Left colon (tissue), 2 donors: ENCODE measurements at places on chromosomes 7 and 10.

- DNase-seq = no peak
Observed at GRCh38 chr7:51006483-51007235, 224.0 kb upstream of the GRB10 start.

DNA sequence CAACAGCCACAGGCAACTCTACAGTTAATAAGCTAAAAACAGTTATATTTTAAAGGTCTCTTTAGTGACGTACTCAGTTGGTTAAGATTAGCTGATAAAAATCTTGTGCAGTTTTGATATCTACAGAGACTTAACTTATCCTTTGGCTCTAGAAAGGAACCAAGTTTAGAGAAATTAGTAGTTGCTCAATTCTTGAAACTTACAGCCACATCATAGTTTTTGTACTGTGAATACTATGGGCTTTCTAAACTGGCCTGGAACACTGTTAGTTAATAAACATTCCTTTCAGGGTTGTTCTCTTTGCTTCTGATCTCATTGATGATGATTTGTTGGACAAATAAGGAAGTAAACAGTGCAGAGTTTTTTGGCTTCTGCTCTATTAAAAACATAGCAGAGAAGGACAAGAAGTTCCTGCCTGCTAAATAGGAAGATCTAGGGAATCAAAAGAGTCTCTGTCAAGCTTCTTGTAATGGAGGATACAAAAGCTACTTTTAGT, 73.1 kb downstream of the MKLN1 start:
- no peak for DNase-seq

- DNase-seq = no peak
Observed at GRCh38 chr10:50798297-50798696, 58.6 kb downstream of the ASAH2B start.

GRCh38 chr7:107065929-107066247, 21.4 kb downstream of the PRKAR2B start:
- DNase-seq = no peak

DNA sequence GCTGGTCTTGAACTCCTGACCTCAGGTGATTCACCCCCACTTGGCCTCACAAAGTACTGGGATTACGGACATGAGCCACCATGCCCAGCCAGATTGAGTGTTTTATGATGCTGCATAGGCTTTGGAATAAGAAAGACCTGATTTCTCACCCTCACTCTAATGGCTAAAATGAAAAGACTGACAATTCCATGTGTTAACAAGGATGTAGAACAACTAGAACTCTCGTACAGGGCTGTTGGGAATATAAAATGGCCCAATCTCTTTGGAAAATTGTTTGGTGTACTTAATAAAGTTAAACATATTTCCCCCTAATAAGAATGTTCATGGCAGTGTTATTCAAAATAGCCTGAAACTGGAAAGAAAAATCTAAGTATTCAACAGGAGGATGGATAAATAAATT, 43.2 kb upstream of the VCL start:
- DNase-seq = no peak

GRCh38 chr7:3042861-3043489, 692 bp downstream of the CARD11 start:
- no peak for DNase-seq

GRCh38 chr10:78049851-78050250, 16.2 kb downstream of the RPS24 start:
- DNase-seq = no peak

DNA sequence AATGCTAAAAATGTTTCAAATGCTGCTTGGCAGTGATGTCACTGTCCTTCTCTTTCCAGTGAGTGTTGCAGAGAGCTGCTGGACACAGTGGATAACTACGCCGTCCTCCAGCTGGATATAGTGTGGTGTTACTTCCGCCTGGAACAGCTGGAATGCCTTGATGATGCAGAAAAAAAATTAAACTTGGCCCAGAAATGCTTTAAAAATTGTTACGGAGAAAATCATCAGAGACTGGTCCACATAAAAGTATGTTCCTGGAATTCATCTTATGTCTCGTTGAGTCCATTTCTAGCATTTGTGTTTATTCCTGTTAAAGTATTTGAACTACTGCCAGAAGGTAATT, 25.2 kb downstream of the NUB1 start:
- no peak for DNase-seq

- no peak for DNase-seq
Observed at GRCh38 chr10:108970016-108970415, 953.3 kb downstream of the XPNPEP1 start.

GRCh38 chr10:77079592-77080300, 557.9 kb downstream of the KCNMA1 start:
- DNase-seq = no peak

DNA sequence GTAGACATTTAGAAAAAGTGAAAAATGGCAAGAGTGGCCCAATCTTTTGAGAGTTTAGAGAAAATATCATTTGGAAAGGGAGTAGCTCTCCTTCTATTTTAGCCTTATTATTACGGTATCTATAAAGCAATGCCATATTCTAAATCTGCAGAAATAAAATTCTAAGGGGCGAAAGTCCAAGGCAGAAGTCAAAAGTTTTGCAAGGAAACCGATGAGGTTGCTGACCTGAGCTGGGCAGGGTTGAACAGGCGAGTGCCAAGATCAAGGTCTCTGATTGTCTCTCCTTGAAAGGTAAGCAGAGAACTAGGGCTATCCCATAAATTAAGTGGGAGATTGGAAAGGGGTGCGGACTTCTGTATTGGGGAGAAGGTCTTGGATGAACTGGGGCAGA, 11.7 kb downstream of the TRIM56 start:
- DNase-seq = no peak

DNA sequence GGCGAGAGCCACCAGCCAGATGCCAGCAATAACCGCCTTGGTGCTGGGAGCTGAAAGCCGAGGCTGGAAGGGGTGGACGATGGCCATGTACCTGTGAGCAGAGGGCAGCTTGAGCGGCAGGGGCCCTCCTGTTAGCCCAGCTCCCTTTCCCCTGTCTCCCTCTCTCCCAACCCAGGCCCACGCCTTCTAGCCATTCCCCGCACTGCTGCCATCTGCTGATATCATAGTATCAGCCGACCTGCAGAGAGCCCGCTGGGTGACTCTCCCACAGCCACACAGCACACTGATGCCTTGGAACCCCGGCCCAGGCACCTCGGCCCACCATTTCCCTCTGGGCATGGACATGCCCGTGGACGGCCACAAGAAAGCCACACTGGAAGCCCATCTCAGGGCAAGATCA, 1.7 kb downstream of the TACR2 start:
- DNase-seq = no peak

GRCh38 chr10:52950578-52950977, 178.0 kb upstream of the MBL2 start:
- no peak for DNase-seq

DNA sequence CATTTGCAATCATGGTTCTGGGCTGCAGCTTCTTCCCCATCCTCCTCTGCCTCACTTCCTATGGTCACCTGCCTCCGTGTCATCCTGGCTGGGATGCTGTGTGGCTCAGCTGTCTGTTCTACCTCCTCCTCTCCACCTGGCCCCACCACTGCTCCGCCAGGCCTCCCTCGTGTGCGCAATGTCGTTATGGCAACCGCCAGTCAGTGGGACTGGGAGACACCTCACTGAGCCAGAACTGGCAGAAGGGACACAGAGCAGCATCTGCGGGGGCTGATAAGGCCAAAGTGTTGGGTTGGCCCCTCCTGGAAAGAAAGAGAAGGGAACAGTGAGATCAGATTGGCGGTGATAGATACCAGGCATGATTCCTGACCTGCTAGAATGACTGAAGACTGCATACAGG, 527.5 kb downstream of the INHBA start:
- no peak for DNase-seq

DNA sequence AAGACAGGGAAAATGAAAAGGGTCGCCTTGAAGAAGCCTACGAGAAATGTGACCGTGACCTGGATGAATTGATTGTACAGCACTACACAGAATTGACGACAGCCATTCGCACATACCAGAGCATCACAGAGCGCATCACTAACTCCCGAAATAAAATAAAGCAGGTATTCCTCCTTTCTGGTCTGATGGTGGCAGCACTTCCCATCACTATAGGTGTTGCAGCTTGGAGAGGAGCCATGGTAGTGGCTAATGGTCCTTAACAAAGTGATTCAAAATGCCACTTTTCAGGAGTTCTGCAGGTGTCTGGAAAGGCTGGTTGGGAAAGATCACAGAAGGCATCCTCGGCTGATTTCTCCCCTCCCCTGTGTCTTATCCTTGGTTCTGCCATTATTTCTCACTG, 22.1 kb downstream of the EXOC4 start:
- no peak for DNase-seq

DNA sequence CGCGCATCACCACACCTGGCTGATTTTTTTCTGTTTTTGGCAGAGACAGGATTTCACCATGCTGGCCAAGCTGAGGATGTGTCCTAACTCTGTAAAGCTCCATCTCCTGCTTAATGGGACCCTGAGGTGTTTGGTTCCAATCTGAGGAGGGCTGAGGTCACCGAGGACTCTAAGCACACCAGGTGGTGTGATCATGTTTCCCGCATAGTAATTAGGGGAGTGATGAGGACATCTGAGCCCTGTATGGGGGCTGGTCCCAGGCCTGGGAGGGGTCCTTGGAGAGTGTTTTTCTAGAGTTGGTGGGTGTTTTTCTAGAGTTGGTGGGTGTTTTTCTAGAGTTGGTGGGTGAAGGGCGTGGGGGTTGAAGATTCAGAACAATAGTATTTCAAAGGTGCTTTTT, 3.0 kb upstream of the ABHD11 start:
- DNase-seq = no peak

GRCh38 chr10:9452056-9452455, 1397.6 kb downstream of the GATA3 start:
- no peak for DNase-seq

- DNase-seq = no peak
Observed at GRCh38 chr7:69776611-69777010, 178.3 kb downstream of the AUTS2 start.

DNA sequence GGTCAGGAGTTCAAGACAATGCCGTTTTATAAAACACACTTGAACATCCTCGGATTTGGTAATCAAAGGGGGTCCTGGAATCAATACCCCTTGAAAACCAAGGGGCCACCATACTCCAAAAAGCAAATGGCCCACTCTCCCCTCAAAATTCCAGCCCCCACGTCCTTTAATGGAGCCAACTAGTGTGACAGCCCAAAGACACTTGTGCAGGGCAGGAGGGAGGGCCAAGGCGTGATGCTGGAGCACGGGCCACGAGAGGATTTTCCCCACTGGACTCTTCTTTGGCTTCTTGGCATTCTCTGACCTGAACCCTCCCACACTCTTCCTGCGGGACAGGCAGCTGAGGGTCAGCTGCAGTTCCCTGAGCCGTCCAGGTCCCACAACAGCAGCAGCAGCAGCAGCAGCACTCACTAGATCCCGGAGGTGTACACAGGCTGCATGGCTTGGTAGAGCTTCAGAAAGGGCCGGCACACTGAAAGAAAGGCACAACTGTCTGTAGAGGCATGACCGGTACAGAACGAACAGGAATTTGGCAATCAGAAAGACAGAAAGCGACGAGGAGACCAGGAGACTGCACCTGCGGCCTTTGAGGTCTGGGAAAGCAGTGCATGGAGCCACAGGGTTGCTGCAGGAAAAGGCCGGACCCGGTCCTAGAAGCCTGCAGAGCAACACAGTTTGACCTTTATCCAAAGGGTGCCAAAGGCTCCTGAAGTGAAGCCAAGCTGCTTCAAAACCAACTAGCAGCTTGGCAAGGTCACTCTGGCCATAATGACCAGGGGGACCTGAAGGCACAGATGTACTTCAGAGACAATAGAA, 168.2 kb downstream of the TNS3 start:
- no peak for DNase-seq
